Activated CD4-positive, alpha-beta memory T cell treated with anti-CD3 and anti-CD28 coated beads, Interleukin-2, amount 10 ng/mL, durations not matched to agents 7 days and 5 days (primary cell): ENCODE measurements at places on chromosomes 2 and 18.

- DNase-seq = no peak
These were observed 215.8 kb upstream of the ACVR2A start for GRCh38 chr2:147628971-147629421.

- DNase-seq = no peak
These were observed 52.9 kb upstream of the NCOA1 start for GRCh38 chr2:24438106-24438505.

DNA sequence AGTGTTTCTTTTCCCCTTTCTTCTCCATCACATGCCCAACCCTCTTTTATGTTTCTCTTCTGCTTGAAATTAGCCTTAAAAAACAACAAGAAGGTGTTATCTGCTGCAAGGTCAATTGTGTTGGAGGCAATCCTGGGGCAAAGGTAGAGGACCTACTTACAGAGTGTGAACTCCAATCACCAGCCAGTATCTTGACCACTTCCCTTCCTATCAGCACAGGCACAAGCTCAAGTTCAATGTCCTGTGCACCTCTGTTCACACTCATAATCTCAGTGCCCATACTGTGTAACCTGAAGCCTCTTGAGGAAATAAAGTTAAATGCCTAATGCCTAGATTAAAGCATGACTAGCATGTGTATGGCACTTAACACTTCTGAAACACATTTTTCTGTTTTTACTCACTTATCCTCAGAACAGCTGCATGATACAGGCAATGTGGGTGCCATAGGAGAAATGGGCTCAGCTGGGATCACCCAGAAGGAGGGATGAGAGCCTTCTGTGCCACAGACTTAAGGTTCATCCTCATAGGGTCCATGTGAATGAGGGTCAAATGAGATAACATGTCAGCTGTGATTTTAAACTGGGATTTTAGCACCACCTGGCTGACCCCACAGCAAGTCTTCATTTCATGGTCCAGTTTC is 701.5 kb downstream of the BCL11A start:
- no peak for DNase-seq

DNA sequence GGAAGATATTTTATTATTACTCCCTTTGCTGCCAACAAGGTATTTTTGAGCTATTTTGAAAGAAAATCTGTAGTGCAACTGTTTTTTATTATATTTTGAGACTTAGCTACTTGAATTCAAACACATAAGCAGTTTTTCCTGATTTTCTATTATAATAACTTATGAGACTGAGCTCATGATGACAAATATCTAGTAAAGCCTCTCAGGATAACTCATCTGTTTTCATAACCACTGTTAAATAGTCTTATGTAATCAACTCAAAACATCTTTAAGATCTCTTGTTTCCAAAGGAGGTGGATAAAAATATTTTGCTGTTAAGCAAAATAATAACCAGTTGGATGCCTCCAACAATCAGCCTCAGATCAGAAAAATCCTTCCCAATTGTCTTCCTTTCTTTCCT is 21.9 kb upstream of the PPP1CB start:
- no peak for DNase-seq

- no peak for DNase-seq
These were observed 46.8 kb upstream of the ITPRID2 start for GRCh38 chr2:181844551-181845290.

DNA sequence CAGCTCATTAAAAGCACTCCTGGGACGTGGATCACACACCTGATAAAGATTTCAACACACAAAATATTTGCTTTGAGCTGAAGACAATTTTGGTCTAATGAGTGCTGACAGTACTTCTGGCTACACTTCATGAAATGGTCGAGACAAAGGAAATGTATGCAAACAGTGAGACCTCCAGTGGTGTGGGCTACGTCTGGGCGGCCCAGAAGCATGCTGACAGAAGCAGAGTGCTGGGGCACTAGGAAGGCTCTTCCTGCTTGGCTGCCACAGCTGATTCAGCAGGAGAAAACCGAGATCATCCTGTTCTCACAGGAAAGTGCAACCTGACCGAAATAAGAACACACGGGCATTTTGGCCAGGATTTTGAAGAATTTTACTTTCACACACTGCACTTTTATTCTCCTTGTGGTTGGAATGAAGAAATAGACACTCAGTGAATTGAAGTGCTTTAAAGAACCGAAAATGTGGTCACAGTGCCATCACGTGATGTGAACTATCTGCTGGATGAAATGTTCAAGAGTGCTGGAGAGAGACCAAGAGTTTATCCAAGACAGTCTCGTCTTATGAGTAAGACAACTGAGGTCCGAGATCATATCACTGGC is 149.5 kb downstream of the CCBE1 start:
- no peak for DNase-seq

GRCh38 chr2:239113615-239114014 is 265.7 kb downstream of the TWIST2 start:
- DNase-seq = no peak

GRCh38 chr2:216084547-216084946 is 2.8 kb downstream of the TMEM169 start:
- peak; percentile 43 for DNase-seq

DNA sequence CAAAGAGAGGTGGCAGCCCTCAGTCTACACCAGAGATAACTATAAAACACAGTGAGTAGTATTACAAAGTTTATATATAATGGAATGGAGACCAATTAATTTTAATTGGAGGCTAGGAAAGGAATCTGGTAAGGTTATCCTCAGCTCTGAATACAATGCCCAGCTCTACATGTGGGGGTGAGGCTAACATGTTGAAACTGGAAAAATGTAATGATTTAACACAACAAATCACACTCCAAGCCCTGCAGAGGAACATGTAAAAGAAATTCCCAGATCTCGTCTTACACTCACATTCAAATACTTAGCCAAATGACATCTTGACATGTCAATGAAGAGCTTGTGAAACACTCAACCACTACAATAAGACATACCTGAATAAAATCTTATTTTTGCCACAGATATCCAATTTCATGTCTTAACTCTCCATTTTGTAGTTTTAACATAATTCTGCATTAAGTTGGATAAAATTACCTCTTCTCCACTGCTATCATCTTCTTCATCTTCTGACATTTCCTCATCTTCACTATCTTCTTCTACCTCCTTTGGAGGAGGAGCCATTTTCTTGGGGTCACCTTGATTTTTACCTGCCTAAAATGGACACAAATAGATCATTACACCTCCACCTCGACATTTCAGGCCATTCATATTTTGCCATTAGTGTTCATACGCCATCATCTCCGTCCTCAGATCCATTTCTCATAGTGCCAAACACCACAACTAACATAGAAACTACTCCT is 1.4 kb downstream of the NCL start:
- no peak for DNase-seq

DNA sequence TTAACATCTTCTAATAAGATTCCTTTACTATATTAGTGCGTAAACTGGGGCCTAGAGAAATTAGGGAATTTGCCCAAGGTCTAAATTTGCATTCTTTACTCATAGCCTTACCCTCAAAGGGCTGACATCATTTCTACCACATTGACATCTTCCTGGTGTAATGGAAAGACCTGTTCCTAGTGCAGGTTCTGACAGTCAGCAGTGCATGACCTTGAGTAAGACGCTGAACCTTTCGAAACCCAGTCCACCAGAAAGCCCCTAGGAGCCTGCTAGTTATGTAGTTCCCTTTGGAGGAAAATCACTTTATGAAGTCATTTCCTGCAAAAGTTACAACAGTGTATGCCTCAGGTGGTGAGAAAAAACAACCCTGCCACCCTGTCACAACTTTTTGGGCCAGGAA is 388.3 kb downstream of the TNS1 start:
- no peak for DNase-seq

- peak; percentile 20 for DNase-seq
These were observed 31.9 kb downstream of the TWIST2 start for GRCh38 chr2:238879621-238880377.

DNA sequence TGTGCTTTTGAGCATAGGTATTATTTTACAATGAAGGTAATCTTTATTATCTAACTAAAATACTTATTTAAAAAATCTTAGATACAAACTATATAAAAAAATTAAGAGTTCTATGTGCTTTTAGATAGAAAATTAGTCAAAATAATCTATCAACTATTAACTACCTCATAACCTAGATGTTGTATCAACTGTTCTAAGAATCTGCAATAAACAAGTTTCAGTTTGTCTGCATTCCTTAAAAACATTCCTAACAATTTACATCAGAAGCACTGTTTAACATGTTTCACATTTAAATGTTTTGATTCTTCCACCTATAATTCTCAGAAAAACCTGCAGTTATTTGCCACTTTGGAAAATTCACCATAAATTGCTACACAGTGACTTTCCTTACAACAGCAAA is 33.3 kb downstream of the NDUFS1 start:
- DNase-seq = no peak

GRCh38 chr2:42860319-42861094 is 68.1 kb upstream of the HAAO start:
- DNase-seq = no peak

DNA sequence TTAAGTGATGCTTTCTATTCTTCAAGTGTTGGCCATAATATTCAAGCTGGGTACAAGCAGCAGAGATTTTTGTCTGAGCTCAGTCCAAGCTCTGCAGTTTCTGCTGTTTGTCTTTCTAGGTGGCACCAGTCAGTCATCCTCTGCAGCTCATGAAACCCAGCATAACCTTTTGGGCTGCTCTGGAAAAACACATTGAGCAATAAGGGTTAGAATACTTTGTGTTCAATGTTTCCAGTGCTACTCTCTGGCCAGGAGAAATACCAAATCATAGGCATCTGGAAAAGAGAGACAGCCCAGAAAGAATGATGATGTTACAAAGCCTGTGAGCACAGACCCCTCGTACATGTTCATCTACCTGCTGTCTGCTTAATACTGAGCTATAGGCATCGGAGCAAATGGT is 19.5 kb upstream of the WIPF1 start:
- DNase-seq = no peak

GRCh38 chr18:4333043-4333442 is 122.1 kb downstream of the DLGAP1 start:
- DNase-seq = no peak

DNA sequence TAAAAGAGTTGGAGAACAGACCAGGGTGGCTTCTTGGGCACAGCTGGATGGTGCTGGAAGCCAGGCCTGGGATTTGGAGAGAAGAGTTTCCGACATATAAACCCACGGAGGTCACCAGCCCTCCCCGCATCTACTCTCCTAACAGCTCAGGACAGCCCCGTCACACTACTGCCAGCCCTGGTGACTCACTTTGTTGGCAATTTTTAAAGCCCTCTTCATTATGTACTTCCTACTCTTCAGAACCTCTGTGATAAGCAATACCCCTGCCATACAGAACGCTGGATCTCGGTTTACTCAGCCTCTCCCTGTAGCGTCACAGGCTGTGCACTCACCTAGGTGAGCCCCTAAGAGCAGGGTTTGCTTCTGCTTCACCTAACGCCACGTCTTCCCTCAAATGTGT is 48.1 kb downstream of the ID2 start:
- DNase-seq = no peak

- DNase-seq = no peak
These were observed 19.7 kb upstream of the CAPN13 start for GRCh38 chr2:30826916-30827315.

GRCh38 chr2:198917275-198917674 is 540.5 kb downstream of the SATB2 start:
- no peak for DNase-seq

DNA sequence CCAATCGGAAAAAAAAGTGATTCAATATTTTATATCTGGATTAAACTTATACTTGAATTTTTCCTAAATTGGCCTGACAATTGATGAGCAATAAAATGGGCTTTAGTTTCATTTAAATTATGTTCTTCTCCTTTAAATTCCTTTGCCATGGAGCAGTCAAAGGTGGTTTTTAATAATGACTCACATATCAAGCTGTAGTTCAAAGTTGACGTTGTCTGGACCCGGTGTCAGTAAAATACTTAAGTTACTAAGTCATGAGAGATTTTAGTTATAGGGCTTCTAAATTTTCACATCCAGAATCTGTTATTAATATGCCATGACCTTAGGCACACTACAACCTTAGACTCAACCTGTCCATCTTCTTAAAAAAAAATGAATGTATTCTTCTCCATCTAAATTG is 62.5 kb downstream of the CDH2 start:
- no peak for DNase-seq

DNA sequence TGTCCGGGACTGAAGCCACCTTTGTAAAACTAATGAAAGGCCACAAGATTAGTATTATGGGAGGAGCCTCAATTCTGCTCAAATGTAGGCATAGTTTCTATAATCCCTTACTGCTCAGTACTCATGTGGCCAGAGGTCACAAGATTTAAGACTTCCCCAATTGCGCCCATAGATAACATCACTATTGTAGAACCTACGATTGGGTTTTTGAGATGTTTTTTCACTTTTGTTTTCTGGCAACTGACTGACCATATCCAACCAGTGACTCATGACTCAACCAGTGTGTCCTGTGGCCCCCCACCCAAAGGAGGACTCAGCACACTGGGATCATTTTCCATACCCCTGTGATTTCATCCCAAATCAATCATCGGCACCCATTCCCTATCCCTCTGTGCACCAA is 15.2 kb upstream of the TSPYL6 start:
- DNase-seq = no peak

- DNase-seq = no peak
These were observed 2.6 kb downstream of the FARSB start for GRCh38 chr2:222653280-222653679.

GRCh38 chr18:70337139-70337972 is 48.5 kb downstream of the SOCS6 start:
- no peak for DNase-seq

DNA sequence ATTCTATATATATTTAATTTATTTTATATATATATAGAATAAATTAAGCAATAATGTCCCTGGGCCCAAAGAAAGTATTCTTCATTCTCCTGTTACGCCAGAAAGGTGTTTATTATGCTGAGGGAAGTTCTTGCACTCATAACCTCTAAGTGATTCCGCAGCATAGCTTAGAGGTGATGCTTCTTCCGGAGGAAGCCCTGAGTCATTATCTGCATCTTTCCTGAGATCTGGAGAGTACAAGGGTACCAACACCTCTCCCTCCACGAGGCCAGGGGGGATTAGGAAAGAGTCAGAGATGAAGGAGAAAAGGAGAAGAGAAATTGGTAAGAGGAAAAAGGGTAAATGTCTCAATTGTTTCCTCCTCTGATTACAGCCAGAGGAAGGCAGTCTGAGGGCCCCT is 43.1 kb upstream of the RTN4 start:
- DNase-seq = no peak

- no peak for DNase-seq
These were observed 881.3 kb downstream of the LRRTM4 start for GRCh38 chr2:76640905-76641304.

- no peak for DNase-seq
These were observed 39.0 kb downstream of the SLC40A1 start for GRCh38 chr2:189541591-189541990.

GRCh38 chr2:70089220-70089982 is 2.1 kb downstream of the PCBP1 start:
- DNase-seq = no peak

DNA sequence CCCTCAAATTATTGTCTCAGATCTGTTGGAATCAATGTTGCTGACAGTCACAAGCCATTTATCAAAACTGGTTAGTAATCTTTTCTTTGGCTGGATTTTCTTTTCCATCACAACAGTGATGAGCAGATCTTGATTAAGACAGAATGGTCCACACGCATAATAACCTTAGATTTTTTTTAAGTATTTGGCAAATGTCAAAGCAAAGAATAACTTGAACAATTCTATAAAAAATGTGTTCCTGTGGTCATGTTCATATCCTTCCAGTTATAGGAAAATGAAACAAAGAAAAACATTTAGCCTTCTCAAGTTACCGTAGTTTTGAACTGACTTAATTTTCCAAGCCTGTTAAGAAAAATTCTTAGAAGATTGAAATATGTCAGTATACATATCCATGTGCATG is 659.9 kb upstream of the ID2 start:
- DNase-seq = no peak
